Fibroblast of skin of scalp (primary cell): ENCODE measurements at places on chromosomes 3 and 15.

DNA sequence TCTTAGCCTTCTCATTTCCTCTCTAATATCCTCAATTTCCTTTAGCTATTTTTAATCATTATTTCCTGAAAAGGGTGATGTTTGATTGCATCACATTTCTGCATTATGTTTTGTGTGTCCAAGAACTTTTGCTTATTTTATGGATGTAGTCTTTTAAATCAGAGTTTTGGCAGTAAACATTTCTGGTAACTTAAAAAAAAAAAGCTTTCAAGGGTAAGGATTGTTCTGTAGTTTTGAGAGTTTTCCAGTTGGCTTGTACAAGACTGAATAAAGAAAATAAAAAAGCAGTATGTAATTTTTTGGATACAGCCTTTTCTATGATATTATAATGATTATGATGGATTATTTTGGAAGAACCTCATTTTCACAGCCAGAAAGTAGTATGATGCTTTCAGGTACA, 99.4 kb downstream of the DHX36 start:
- no peak for DNase-seq

- DNase-seq = no peak
Measured at GRCh38 chr3:5312290-5312689, 124.8 kb downstream of the EDEM1 start.

DNA sequence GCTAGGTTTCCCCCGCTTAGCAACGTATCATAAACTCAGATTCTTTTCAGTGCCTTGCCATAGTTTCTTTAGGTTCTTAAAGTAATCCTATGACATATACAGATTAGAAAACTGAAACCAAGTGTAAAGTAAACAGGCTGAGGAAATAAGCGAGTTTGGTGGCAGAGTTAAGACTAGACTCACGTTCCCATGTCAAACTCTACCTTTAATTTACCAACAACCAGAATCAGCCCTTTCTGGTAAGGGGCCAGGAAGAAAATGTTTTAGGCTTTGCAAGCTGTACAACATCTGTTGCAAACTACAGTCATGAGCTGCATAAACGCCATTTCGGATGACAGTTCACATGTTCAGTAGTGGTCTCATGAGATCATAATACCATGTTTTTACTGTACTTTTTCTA, 128.0 kb upstream of the PRICKLE2 start:
- no peak for DNase-seq

DNA sequence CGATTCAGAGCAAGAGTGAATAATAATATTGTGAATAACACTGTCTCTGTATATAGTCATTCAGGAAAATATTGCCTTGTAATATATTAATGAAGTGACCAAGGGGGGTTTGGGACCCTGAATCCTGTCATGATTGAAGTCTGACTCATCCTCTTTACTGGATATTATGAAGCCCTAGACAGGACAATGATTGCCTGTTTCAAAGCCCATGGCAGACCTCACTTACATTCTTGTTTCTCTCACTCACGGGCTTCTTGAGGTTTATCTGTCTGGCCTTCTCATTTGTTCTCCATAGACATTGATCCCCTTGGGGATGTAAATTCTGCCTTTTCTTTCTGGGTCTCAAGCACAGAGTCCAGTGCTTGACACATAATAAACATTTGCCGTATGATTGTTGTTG, 449.3 kb upstream of the THRB start:
- peak; percentile 13 for DNase-seq

DNA sequence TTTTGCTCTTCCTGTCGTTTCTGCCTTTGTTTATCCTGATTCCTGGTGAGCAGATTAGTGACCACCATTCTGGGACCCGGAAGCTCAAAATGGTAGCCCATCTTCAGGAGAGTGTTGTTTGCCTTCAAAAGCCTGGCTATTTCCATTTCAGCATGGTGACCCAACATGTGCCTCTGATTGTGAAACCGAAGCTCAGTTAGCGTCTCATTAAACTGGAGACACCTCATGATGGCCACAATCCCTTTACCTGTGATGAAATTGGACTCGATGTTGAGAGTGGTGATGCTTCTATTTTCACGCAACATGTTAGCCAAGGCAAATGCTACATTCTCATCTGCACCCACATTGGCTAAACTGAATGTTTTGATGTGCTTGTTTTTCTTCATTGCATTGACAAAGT, 3.3 kb downstream of the LMOD3 start:
- DNase-seq = no peak
